ENCODE measurements at places on chromosomes 13 and 19.

DNA sequence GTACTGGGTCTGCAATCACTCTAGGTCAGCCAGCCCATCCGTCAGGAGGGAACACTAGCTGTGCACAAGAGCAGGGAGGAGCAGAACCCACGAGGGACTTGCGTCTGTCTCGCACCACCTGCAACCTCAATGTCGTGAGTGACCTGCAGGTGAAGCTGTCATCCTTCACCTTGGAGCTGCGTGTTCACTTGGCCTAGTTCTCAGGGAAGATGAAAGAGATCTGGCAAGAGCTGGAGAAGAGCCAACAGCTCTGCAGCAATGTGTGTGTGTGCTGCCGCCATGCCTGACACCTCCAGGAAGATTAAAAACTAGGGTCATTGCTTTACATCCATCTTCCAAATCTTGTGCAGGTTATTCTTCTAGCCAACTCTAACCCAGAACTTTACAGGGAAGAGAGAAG, 117.6 kb upstream of the MRI1 start:
- DNase-seq, result no peak

DNA sequence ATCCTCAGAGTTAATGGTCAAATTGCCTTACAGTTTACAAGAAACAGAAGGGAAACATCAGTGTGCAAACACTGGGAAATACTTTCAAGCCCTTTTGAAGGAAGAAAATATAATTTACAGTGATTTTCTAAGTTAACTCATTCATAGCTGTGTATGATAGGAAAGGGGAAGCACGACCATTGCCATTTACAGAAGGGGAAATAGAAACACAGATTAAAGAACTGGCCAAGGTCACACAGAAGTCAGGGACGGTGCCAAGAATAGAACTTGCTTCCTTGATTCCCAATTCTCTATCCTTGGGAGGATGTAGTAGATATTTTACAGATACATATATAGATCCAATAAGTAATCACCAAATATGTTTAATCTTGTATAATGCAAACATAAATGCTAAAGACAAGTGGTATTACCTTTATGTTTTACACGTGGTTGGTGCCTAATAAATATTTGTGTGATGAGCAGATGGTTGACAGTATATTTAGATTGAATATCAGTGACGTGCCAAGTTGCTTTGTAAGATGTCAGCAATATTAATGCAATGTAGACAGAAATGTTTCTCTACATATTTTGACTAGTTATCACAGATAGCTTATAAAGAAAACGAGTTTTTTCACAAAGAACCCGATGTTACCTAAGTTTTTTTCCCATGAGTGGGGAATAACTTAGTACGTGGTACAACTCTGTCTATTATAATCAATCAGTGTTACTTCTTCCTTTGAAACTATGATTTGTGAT, 73.1 kb downstream of the FLT1 start:
- no peak for DNase-seq

GRCh38 chr19:45640849-45641273, 1.7 kb upstream of the EML2 start:
- no peak for DNase-seq

- no peak for DNase-seq
Measured at GRCh38 chr13:113147206-113147605, 11.2 kb upstream of the PROZ start.

GRCh38 chr13:98571955-98572662, 4.8 kb downstream of the STK24 start:
- no peak for DNase-seq

DNA sequence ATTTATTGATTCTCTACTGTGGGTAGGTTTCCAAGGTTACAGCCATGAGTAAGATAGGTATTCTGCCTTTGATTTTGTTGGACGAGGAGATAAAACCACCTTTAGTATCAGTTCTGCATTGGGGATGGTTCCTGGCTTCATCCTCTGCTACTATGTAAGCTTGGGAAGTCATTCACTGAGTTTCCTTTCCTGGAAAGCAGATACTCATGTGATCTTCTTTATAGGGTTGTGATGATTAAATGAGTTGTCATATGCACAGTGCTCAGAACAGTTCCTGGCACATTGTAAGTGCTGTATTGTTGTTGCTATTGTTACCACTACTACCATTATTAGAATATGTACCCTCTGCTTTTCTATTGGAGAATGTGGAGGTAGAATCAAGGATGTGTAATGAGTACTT, 13.1 kb upstream of the WTIP start:
- DNase-seq, result no peak

Measured in caudate nucleus (tissue), 63 donors.